ENCODE measurements at places on chromosomes 5 and 9. TPM values are rescaled to one million over a fixed set of nuclear protein-coding genes. Genes with fewer than 3 reads are reported as not detected.

BTNL9 gene
- total RNA-seq: not detected

ZNF300 gene
- 6.7 TPM for total RNA-seq

DIAPH1 gene
- total RNA-seq: 23.0 TPM

PROB1 gene
- 2.4 TPM for total RNA-seq

PCDHB10 gene
- 0.81 TPM for total RNA-seq

FGFR4 gene
- 1.3 TPM for total RNA-seq

ARL14EPL gene
- 0.32 TPM for total RNA-seq

ELOVL7 gene
- 0.49 TPM for total RNA-seq

HTR1A gene
- total RNA-seq: not detected

MOB3B gene
- 0.32 TPM for total RNA-seq

IL17B gene
- not detected for total RNA-seq

SAPCD2 gene
- total RNA-seq: 1.8 TPM

ITK gene
- total RNA-seq: not detected

ZNF354B gene
- 11.2 TPM for total RNA-seq

GPR150 gene
- total RNA-seq: under 0.01 TPM

KIF12 gene
- under 0.01 TPM for total RNA-seq

DOK3 gene
- total RNA-seq: 1.9 TPM

ECSCR gene
- 1.8 TPM for total RNA-seq

STKLD1 gene
- 0.61 TPM for total RNA-seq

FAM221B gene
- total RNA-seq: not detected

NUTM2F gene
- not detected for total RNA-seq

SPINK7 gene
- not detected for total RNA-seq

GLIPR2 gene
- 30.0 TPM for total RNA-seq

PDLIM7 gene
- total RNA-seq: 260 TPM

PCDHB12 gene
- 0.97 TPM for total RNA-seq

KIF4B gene
- total RNA-seq: under 0.01 TPM

IFNK gene
- not detected for total RNA-seq

CCDC192 gene
- not detected for total RNA-seq

MARVELD2 gene
- total RNA-seq: 3.3 TPM

CCT5 gene
- 219 TPM for total RNA-seq

CBY3 gene
- not detected for total RNA-seq

OR1Q1 gene
- 0.36 TPM for total RNA-seq

PCDHB11 gene
- 0.81 TPM for total RNA-seq

RANBP3L gene
- 2.3 TPM for total RNA-seq

STK32A gene
- total RNA-seq: 6.3 TPM

REEP2 gene
- 16.1 TPM for total RNA-seq

ZNF883 gene
- 4.7 TPM for total RNA-seq

SLC34A3 gene
- under 0.01 TPM for total RNA-seq

PAPPA gene
- total RNA-seq: 165 TPM

LECT2 gene
- total RNA-seq: not detected

AQP7 gene
- total RNA-seq: not detected

SHC3 gene
- 7.8 TPM for total RNA-seq

CKMT2 gene
- not detected for total RNA-seq
